Liver (tissue), 10 donors: ENCODE measurements at places on chromosomes 6 and 20.

- DNase-seq = no peak
Observed at GRCh38 chr6:137025786-137026730, 18.7 kb downstream of the IL20RA start.

GRCh38 chr6:24906314-24906713 lies 29.4 kb downstream of the RIPOR2 start:
- no peak for DNase-seq

DNA sequence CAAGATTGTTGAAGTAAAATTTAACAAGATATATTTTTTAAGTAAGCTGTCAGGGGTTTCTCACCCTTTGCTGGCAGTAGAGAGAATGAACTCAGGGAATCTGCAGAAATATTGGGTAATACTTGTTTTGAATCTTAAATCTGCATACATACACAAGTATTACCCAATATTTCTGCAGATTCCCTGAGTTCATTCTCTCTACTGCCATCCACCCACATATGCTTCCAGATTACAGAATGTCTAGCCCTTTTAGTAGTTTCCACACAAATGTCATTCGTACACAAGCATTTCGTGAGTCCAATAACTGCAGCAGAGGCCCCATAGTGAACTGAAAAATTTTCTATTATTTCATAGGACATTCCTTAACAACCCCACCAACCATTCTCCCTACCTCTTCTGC lies 69.6 kb upstream of the TNFRSF21 start:
- no peak for DNase-seq

DNA sequence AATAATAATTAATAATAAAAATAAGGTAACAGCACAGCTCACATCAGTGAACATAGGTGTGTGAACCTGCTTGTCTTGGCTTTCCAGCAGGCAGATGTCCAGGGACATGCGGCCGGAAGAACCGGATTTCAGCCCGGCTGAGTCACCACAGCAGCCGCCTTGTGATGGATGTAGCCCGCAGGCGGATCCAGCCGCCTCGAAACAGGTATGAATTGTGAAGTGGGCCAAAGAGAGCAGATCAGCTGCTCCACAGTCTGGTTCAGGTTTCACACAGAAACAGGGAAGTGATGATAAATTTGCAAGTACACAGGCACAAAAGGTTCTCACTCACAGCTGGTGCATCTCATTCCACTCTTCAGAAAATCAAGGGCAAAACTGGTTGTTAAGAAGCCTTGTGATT lies 55.1 kb downstream of the ID4 start:
- no peak for DNase-seq

GRCh38 chr20:36579996-36580545 lies 6.7 kb downstream of the TGIF2 start:
- DNase-seq = no peak

DNA sequence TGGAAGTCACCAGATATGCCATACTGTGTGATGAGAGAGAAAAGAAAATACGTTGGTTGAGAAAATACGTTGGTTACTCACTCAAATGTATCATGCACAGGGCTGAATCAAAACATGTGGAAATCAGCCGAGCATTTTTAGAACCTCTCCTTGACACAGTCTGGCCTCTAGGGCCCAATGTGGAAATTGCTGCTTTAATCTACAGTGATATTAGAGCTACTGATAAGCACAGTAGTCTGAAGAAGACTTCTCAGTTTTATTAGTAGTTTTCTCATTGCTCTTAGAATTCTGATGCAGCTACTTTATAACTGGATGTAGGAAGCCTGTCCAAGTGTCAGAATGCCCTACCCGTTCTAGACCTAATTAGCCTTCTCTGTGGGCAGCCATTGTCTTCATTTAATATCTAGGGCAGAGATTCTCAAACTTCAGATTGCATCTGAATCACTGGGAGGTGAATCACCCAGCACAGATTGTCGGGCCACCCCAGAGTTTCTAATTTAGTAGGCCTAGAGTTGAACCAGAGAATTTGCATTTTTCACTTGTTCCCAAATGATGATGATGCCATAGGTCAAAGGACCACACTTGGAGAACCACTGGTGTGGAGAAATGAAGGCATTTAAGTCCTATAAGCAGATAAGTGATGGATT lies 229.1 kb downstream of the PLCB1 start:
- DNase-seq = no peak

- no peak for DNase-seq
Observed at GRCh38 chr6:168908166-168908565, 345.5 kb downstream of the THBS2 start.

GRCh38 chr20:60009826-60010616 lies 51.8 kb downstream of the CDH26 start:
- no peak for DNase-seq

DNA sequence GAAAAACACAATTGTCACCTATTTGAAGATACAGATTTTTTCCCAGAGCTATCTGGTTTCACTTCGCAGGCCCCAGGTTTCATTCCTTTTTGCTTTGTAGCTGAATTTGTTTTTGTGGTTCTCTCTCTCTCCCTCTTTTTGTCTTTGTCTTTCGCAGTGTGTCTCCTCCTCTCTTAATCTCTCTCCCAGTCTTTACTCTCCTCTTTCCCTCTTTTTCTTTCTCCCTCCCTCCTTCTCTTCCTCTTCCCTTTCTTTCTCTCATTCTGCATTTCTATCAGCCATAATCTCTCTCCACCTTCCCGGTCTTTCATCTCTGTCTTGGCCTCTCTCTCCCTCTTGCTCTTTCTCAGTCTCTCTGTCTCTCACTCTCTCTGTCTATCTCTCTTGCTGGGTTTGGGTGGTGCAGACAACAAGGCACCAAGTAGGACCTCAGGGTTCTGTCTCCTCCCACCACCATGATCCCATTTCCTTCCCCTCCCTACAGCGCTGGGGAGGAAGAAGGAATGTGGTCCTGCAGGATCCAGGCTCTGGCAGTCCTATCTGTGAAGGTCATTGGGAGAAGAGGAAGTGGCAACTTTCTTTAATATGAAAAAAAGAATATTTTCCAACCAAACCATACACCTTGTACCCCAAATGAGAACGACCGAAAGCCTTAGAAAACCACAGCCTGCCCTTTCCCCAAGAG lies 63.2 kb downstream of the BANF2 start:
- DNase-seq = no peak

GRCh38 chr6:15990179-15990578 lies 138.7 kb upstream of the MYLIP start:
- DNase-seq = no peak

DNA sequence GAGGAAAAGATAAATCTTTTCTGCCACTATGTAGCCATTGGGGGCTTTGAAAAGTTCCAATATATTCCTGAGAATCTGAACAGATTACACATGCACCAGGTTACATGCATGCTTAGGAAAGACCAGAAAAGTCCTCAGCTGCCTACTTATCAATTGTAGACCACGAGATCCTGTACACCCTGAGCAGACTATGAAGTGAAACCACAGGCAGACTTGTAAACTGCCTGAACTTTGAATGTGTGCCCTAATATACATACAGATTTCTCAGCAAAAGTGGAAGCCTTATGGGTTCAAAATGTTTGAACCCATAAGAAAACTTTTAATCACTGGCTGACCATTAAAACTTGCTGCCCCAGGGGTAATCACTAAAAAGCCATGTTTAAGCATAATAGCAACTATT lies 273.5 kb upstream of the RUNX2 start:
- no peak for DNase-seq

- no peak for DNase-seq
Observed at GRCh38 chr6:111676383-111676782, 70.7 kb upstream of the TRAF3IP2 start.

DNA sequence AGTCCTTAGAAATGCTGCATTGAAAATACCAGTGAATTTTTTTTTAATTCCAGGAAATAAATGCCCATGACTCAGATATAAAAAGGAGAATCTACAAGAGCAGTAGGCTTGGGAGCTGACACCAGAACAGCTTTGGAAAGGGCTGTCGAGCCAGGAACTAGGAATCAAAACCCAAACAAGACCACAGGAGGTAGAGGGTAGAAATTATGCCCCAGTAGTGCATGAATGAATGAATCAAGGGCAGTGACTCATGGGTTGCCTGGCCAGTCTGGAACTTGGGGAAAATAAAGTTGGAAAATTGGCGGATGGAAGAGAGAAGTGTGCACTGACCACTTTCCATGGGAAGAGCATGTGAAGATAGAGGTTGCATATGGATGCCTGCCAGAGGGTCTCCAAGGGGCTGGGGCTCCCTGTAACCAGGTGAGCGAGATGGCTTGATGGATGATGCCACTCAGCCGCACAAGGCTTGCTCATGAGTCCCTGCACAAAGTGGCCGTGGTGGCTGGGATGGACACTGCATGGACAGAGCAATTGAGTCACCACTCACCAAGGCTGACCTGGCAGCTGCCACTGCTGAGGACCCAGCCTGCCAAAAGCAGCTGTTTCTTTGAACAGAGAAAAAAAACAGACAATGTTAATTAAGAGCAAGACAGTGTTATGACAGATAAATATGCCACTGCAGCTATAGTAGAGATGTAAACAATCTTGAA lies 15.2 kb upstream of the MCCD1 start:
- DNase-seq = no peak

DNA sequence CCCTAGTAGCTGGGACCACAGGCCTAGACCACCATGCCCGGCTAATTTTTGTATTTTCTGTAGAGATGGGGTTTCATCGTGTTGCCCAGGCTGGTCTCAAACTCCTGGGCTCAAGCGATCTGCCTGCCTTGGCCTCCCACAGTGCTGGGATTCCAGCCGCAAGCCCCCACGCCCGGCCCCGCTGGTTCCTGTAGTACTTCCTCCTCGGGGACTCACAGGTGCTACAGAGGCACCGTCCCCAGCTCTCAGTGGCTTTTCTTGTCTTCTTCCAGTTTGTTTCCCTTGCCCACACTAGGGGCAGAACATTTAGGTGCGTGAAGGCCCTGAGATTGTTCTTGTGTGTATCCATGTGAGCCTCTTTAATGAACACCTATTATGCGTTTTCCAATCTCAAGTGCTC lies 773 bp upstream of the ZBP1 start:
- DNase-seq = no peak

DNA sequence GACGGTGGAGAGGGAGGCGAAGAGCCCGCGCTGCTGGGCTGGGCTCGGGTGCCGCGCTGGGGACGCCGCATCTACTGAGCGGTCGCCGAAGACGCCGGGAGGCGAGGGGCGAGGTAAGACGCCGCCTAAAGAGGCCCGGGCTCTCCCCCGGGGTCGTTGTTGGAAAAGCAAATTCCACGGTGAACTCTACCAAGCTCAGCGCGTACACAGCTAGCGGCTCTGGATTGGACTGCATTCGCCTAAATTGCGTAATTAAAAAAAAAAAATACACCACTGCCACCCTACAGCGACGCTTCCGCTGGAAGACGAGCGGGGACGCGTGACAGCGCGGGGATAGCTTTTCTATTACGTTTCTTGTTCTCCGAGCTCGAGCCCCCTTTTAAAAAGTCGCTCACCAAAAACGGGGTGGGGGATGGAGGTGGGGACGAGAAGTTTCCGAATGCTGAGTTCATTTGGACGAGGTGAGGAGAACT lies 92.0 kb upstream of the PRDM1 start:
- DNase-seq = no peak

GRCh38 chr6:124522335-124522734 lies 439.9 kb upstream of the RNF217 start:
- no peak for DNase-seq

GRCh38 chr20:42018979-42019378 lies 400.8 kb upstream of the CHD6 start:
- DNase-seq = no peak

GRCh38 chr6:132070356-132070755 lies 119.2 kb upstream of the CCN2 start:
- DNase-seq = no peak

- no peak for DNase-seq
Observed at GRCh38 chr20:15638816-15639215, 934.4 kb downstream of the KIF16B start.

GRCh38 chr6:16265351-16266341 lies 27.3 kb downstream of the GMPR start:
- no peak for DNase-seq

DNA sequence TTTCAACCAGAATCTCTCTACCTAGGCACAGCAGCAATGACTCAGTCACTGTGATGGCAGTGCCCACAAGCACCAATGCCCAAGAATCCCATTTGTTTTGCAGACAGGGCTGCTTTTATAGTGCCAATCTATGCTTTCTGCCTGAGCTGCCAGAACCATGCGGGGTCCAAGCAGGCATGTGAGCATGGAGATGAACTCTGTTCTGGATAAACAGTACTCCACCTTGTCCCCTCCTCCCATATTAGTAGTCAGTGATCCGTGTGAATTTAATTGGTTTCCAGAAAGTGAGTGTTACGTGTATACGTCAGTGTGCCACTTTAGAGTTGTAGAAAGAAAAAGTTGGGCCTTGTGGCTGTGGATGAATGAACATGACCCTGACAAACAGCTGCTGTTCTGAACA lies 79.4 kb downstream of the SASH1 start:
- DNase-seq = no peak

DNA sequence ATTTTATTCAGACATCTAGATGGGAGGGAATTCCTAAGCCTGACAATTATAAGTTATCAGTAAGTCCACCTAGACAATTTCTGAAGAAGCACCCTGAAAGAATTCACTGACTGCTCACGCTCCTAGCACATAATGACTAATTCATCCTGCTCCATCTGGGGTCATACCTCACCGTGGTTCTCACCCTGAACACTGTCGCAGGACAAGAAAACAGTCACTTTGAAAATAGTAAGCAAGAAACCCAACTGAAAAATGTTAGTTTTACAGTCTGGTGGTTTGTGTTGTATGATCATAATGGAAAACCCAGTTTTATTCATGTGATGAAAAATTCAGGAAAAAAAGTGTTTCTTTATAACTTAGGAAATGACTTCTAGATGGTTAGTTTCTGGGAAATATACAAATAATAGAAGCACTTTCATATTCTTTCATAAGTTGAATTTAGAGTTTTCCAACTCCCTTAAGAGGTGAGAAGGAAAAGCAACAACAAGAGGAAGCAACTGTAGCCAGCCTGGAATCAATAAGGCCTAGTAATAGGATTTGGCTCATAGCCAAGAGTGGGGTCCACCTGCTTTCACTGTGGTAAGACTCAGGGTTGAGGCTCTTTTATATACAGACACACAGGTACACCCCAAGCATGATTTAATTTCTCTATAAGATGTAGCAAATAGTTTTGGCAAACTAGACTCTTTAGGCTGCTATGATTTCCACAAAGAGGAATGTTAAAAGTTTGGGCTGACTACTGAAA lies 94.1 kb downstream of the HIVEP2 start:
- DNase-seq = no peak

- DNase-seq = peak; percentile 51
Observed at GRCh38 chr6:111642463-111643158, 36.9 kb upstream of the TRAF3IP2 start.

- DNase-seq = no peak
Observed at GRCh38 chr6:91140449-91140848, 553.6 kb upstream of the MAP3K7 start.

- no peak for DNase-seq
Observed at GRCh38 chr6:144471986-144472385, 186.9 kb downstream of the UTRN start.

DNA sequence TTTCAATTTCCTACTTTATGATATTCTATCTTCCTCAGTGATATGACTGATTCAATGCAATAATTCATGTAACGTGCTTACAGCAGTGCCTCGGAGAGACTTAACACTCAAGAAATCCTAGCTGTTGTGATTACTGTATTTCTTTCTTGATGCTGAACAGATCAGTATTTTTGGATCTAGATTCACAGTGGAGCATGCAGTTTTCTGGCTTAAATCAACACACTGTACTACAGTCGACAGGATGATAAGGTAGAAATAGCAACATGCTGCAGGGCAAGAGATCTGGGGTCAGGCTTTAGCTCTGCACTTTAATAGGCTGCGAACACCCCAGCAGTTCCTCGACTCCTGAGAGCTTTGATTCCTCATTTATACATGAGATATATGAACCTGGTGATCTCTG lies 161.0 kb downstream of the AIG1 start:
- DNase-seq = no peak
